ENCODE measurements at places on chromosomes 7 and 10.
A peak's percentile ranks its signal among the peaks of the same experiment; 100 is the strongest.

- H3K27ac ChIP-seq = no peak overlapping the region
- no peaks in the 10 kb centered on the region for H3K4me1 ChIP-seq
- DNase-seq = no peak
- no peaks in the 10 kb centered on the region for H3K36me3 ChIP-seq
These were observed 173.8 kb upstream of the GHITM start for GRCh38 chr10:83965473-83965872.

DNA sequence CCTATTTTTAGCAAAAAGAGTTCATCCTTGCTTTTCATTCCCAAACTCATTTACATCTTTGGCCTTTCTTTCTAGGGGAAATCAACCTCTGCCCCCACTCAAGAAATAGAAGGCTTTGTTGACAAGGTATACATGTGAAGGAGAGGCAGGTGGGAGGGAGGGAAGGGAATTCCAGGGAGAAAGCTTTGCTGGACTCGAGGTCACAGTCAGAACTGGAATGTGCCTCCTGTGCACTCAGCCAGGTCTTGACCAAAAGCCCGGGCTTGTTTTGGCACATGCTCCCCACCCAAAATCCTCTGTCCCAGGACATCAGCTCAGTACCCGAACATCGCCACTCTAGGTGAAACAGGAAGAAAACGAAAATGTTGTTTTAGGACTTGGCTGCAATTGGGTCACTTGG, 61.3 kb downstream of the ABLIM1 start:
- peaks cover 13% of the 10 kb centered on the region for H3K36me3 ChIP-seq
- H3K4me1 ChIP-seq = no peaks in the 10 kb centered on the region
- no peak for DNase-seq
- no peaks in the 10 kb centered on the region for H3K27me3 ChIP-seq

GRCh38 chr10:58348571-58349033, 13.8 kb downstream of the UBE2D1 start:
- H3K27me3 ChIP-seq = no peaks in the 10 kb centered on the region
- peaks cover 23% of the 10 kb centered on the region for H3K36me3 ChIP-seq
- no peak overlapping the region for H3K4me3 ChIP-seq
- H3K4me1 ChIP-seq = peaks cover 25% of the 10 kb centered on the region
- H3K27ac ChIP-seq = no peak overlapping the region
- DNase-seq = no peak

- no peaks in the 10 kb centered on the region for H3K27me3 ChIP-seq
- no peak overlapping the region for H3K4me3 ChIP-seq
- H3K27ac ChIP-seq = no peak overlapping the region
- no peak for DNase-seq
These were observed 701.4 kb downstream of the SUGCT start for GRCh38 chr7:40836218-40836617.

- H3K4me1 ChIP-seq = no peaks in the 10 kb centered on the region
- no peak for DNase-seq
- H3K36me3 ChIP-seq = no peaks in the 10 kb centered on the region
- H3K4me3 ChIP-seq = no peak overlapping the region
- no peak overlapping the region for H3K27ac ChIP-seq
These were observed 19.3 kb downstream of the VIPR2 start for GRCh38 chr7:159125104-159125954.

DNA sequence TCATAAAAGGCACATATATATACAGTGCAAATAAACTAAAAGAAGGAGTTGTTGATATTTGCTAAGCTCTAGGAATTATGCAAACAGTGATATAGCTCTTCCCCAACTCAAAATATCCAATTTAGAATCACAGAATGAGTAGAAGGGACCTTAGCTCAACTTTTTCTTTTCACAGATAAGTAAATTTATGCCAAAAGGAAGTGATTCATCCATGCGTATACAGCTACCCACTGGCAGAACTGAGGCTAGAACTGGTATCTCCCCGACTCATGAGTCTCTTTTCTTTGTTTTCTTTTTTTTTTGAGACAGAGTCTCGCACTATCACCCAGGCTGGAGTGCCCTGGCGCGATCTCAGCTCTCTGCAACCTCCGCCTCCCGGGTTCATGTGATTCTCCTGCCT, 54.2 kb upstream of the SVIL start:
- peak overlapping the region; percentile 34 for H3K27ac ChIP-seq
- peaks cover 39% of the 10 kb centered on the region for H3K4me1 ChIP-seq
- H3K4me3 ChIP-seq = no peak overlapping the region
- peaks cover 29% of the 10 kb centered on the region for H3K36me3 ChIP-seq
- no peaks in the 10 kb centered on the region for H3K27me3 ChIP-seq

- no peaks in the 10 kb centered on the region for H3K4me1 ChIP-seq
- no peak overlapping the region for H3K27ac ChIP-seq
- DNase-seq = no peak
- H3K36me3 ChIP-seq = no peaks in the 10 kb centered on the region
- no peak overlapping the region for H3K4me3 ChIP-seq
These were observed 136.5 kb downstream of the EPC1 start for GRCh38 chr10:32210306-32211045.

DNA sequence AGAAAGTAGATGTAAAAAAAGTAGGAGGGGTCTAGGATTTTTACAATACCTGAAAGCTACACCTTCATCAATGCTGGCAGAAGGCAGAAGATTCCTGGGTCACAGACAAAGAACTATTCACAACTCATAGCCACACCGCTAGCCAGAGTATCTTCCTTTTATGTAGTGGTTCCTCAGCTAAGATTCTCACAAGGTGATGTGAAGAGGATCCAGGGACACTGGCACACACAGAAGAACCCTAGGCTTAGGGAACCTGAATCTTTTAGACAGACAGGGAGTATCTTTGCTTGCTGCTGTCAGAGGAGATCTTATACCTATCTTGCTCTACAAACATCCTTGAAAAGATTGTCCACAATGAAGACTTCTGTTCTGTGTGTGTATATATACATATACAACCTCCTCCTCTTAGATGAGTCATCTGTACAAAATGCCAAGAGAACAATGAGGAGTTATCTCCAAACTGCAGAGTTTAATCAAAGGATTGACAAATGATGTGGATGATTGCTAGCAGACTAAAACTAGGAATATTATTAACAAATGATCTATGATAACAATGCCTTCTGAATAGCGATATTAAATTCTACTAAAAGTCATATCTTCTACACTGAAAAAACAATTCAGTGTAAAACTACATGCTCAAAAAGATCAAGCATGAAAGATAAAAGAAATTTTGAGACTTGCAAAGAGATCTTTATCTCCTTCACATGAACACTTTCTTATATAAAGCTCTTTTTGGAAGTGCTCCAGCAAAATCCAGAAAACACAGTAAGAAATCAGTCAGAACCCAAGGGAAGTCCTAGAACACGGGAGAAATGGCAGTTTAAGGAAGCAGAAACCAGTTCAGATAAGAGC, 409.3 kb downstream of the PARD3 start:
- H3K4me1 ChIP-seq = peaks cover 45% of the 10 kb centered on the region
- peaks cover 6% of the 10 kb centered on the region for H3K36me3 ChIP-seq
- H3K4me3 ChIP-seq = no peak overlapping the region
- H3K27me3 ChIP-seq = no peaks in the 10 kb centered on the region
- no peak overlapping the region for H3K27ac ChIP-seq

DNA sequence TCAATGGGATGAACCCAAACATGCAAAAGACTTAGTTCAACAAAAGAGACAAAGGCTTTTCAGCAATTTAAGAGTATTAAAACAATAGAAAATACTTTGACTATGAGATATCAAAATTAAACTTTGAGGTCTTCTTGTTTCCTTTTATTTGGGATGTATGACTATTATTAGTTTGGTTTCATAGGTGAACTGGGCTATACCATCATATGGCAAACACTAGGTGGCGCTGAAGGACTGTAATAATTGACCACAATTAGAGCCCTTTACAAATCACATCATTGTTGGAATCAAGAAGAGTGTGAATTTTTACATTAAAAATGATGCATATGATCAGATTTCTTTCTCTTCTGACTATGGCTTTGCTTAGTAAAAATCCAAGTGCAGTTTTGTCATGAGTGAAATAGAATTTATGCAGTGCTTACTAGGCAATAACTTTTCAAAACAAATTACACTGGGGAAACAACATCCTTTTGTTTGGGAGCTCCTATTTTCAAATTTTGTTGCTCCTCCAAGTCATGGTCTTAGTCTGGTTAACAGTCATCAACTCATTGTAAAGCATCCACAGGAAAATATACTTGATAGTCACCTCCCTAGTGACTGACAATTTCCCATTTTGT, 14.7 kb upstream of the NXPH1 start:
- no peaks in the 10 kb centered on the region for H3K36me3 ChIP-seq
- H3K4me3 ChIP-seq = no peak overlapping the region
- H3K27ac ChIP-seq = no peak overlapping the region
- no peaks in the 10 kb centered on the region for H3K4me1 ChIP-seq

DNA sequence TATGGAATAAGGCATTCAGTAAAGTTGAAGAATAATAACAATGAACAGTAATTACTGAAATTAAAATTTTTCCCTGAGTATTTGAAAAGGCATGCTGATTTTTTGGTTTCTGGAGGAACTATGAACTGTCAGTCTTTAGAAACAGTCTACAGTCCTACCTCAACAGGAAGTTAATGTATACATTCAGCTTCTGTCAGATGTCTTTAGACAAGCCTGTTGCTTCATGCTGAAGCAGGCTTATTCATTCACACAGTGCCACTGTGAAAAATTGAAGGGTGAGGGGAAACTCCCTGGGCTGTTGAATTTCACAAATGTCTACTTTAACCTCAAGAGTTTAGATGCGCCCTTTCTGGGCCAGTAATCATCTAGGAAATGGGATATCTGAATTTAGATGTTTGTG, 3.5 kb downstream of the NRF1 start:
- H3K36me3 ChIP-seq = peaks cover 15% of the 10 kb centered on the region
- H3K27me3 ChIP-seq = no peaks in the 10 kb centered on the region
- H3K4me1 ChIP-seq = peaks cover 35% of the 10 kb centered on the region
